CD4-positive, alpha-beta T cell treated with Interleukin-17A for 4 hours (primary cell): ENCODE measurements at places on chromosomes 6 and 20.
A peak's percentile ranks its signal among the peaks of the same experiment; 100 is the strongest.

- no peak for DNase-seq
Measured at GRCh38 chr6:110548110-110548847, 71.9 kb upstream of the SLC22A16 start.

DNA sequence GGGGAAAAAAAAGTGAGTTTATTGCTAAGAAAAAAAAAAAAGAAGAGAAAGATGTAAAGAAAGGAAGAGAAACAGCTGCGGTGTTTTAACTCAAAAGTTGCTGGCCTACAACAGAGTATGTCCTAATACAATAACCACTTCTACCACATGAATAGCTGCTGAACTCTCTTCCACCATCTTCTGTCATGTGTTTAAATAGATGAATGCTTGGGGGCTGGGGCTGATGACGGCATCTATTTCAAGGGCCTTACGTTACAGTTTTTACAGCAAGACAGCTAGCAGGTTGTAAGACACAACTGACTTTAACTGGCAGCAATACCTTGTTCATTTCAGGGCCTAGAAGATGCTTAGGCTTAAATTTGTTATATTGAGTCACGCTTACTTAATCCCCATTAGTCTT, 50.4 kb downstream of the MAP3K7 start:
- no peak for DNase-seq

- DNase-seq = peak; percentile 42
Measured at GRCh38 chr6:18595774-18596530, 208.8 kb downstream of the RNF144B start.

DNA sequence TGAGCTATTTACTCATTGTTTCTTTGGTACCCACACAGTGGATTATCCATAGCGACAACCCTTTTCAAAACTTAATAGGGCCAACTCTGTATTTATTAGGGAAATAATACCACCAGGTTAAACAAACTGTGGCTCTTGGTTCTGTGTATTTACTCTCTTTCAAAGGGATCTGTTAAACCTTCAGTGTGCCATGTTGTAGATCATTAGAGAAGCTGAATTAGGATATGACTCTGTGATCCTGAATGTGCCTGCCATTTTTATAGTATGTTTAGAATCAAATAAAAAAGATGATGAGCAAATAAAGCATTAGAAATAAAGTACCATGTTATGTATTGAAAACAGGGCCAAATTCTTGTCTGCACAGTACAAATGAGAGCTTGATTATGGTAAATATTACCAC, 25.0 kb upstream of the SLC35D3 start:
- no peak for DNase-seq

DNA sequence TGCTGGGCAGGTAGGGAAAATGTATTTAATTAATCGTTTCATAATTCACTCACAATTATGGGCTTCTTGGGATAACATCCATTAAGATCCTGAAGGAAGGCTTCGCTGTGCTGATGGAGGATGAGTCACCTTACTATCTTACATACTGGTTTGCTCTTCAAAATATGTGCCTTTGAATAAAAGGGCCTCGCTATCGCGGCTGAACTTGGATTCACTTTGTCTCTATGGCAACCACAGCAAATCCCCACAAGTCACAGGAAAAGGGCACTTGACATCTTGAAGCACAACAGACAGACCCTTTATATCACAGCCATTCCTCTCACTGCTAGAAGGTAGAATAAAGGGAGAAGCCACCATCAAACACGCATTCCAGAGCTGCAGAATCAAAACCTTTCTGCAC, 141.3 kb upstream of the MYLIP start:
- no peak for DNase-seq

GRCh38 chr6:19851241-19852089, 14.3 kb downstream of the ID4 start:
- DNase-seq = no peak
